ENCODE measurements at places on chromosomes 5 and 9. TPM values are rescaled to one million over a fixed set of nuclear protein-coding genes. Genes with fewer than 3 reads are reported as not detected.

Gene FYB1
- under 0.01 TPM for total RNA-seq

Gene MARCOL
- total RNA-seq = not detected

Gene SPAAR
- 0.17 TPM for total RNA-seq

Gene ITGA1
- 12.6 TPM for total RNA-seq

Gene IRX1
- not detected for total RNA-seq

Gene LCN2
- total RNA-seq = not detected

Gene NREP
- total RNA-seq = 86.0 TPM

Gene RASGRF2
- 12.1 TPM for total RNA-seq

Gene FAM169A
- total RNA-seq = 1.2 TPM

Gene PTGES2
- total RNA-seq = 57.6 TPM

Gene LCN12
- total RNA-seq = not detected

Gene SPATA31E1
- total RNA-seq = not detected

Gene RFESD
- total RNA-seq = 3.1 TPM

Gene SLC6A3
- not detected for total RNA-seq
